ENCODE measurements at places on chromosomes 12 and 14. TPM values are rescaled to one million over a fixed set of nuclear protein-coding genes. Genes with fewer than 3 reads are reported as not detected.

INHBE gene
- 8.7 TPM for total RNA-seq

PGF gene
- 10.5 TPM for total RNA-seq

TAS2R19 gene
- not detected for total RNA-seq

RTL1 gene
- 1.1 TPM for total RNA-seq

TMPRSS12 gene
- total RNA-seq: not detected

OR4K17 gene
- not detected for total RNA-seq

DNA sequence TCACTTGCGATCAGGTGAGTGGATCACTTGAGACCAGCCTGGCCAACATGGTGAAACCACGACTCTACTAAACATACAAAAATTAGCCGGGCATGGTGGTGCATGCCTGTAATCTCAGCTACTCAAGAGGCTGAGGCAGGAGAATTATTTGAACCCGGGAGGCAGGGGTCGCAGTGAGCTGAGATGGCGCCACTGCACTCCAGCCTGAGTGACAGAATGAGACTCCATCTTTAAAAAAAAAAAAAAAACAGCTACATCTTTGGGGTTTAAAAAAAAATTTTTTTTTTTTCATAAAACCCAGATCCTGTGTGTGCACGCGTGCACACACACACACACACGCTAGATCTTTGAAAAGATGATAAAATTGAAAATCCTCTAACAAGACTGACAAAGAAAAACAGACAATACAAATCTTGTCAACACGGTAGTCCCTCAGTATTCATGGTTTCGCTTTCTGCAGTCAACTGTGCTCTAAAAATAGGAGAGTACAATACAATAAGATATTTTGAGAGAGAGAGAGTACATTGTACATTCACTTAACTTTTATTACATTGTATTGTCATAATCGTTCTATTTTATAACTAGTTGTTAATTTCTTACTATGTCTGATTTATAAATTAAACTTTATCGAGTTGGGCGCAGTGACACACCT, 295.3 kb upstream of the RGS6 start:
- no peak for DNase-seq

GRCh38 chr14:76810953-76811400, 1.7 kb downstream of the ANGEL1 start:
- no peak for DNase-seq

DNA sequence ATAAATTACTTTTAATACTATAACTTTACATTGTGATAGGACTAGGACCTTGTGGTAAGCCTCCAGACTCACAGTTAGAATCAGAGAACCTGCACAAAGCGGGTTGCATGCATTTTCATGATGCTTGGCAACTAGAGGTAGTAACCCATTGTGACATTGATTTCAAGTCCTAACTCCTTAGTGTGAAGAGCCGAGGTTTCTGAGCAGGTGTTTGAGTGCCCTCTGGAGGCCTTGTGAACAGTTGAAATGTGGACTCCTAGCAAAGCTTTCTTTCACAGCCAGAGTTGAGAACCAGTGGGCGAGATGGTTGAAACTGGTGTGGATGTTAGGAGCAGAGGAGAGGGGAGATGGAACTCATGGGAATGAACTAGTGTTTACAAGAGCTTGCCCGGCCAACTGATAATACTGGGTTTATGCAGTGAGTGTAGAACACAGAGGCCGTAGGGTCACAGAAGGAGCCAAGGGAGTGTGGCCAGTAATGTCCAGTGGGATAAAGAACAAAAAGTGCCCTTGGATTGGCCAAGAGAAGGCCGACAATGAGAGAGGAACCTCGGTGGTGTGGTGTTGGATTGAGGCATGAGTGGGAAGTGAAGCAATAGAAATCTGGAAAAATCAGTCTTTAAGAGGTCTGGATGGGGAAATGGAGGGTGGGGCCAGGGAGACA, 10.9 kb downstream of the ZNF664 start:
- no peak for DNase-seq

- no peak for DNase-seq
Measured at GRCh38 chr12:115394496-115395220, 710.7 kb upstream of the TBX3 start.

DNA sequence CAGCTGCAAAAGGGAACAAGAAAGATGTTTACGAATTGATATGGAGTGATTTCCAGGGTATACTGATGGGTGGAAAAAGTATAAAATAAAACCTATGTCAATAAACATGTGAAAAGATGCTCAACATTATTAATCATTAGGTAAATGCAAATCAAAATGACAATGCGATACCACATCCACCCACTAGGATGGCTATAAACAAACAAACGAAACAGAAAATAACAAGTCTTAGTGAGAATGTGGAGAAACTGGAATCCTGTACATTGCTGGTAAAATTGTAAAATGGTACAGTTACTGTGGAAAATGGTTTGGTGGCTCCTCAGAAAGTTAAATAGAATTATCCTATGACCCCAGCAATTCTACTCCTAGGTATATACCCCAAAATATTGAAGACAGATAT, 9.5 kb upstream of the BEST3 start:
- no peak for DNase-seq

DNA sequence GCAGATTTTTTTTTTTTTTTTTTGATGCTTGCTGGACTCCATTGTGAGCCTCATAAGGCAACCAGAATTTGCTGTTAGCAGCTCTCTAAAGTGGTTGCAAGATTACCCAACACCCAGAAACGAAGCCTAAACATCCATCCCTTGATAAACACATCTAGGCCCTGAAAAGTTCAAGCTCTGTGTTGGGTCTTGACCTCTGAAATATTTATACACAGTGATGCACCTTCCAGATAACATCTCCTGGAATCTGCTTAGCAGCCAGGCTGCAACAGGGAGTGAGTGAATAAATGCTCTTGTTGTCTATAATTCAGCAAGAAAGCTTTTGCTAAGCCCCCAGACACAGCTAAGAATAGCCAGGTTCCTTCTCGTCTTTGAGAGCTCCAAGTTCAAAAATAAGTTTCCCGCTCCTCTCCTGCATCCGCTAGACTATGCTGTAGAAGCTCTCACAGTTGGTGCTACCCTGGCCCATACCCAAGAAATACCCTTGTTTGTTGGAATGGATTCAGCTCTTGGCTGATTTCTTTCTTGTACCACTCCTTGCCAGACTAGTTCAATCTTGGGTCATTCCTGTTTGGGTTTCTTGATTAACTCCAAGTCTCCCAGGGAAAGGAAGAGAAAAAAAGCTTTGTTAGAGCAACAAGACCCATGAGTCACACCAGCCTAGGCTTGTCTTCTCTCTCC, 610.6 kb upstream of the TBX3 start:
- no peak for DNase-seq

GRCh38 chr12:93520454-93520853, 52.0 kb upstream of the SOCS2 start:
- DNase-seq: no peak
